ENCODE measurements at places on chromosomes 1 and 21.

- DNase-seq, result no peak
Measured at GRCh38 chr1:14142397-14143100, 442.6 kb downstream of the PRDM2 start.

DNA sequence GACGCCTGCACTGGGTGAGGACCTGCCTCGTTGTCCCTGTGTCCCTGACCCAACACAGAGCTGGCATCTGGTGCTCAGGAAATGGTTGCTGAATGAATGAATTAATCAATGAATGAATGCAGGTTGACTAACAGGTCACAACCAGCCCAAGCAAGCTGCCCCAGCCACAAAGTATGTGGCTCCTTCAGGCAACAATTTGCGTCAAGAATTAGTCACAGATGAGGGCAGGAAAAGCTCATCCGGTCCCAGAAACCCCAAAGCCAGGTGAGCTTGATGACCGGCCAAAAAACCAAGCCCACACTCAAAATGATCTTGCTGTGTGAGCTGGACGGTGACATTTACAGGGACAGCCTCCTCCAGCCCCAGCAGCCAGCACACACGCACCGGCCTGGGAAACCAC, 40.6 kb upstream of the GPR153 start:
- DNase-seq, result no peak

DNA sequence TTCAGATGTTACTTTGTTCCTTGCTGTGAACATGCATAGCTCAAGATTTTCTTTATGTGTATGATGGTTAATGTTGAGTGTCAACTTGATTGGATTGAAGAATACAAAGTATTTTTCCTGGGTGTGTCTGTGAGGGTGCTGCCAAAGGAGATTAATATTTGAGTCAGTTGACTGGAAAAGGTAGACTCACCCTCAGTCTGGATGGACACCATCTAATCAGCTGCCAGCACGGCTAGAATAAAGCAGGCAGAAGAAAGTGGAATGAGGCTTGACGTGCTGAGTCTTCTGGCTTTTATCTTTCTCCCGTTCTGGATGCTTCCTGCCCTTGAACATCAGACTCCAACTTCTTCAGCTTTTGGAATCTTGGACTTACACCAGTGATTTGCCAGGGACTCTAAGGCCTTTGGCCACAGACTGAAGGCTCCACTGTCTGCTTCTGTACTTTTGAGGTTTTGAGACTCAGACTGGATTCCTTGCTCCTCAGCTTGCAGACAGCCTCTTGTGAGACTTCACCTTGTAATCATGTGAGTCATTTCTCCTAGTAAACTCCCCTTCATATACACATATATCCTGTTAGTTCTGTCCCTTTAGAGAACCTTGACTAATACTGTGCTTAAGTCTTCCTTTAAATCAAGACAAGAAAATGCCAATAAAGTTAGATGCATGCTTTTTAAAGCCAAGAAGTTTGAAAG, 626.6 kb downstream of the KCNT2 start:
- DNase-seq, result peak; percentile 34

DNA sequence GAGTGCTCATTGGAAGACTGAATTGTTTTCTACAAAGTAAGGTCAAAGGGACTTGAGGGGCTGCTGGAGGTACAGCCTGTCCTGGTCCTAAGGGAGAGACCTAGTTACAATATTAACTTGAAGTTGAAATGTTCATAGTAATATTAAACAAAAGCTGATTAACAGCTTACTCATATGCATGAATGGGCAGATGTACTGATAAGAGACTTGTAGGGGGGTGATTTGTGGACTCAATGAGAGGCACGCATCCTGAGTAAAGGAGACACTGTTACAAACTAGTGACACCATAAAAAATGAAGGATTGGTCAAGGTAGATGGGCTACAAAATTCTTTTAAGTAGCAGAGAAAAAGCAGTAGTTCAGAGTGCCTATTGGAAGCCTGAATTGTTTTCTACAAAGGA, 2.7 kb downstream of the HSD11B1 start:
- DNase-seq, result peak; percentile 35

DNA sequence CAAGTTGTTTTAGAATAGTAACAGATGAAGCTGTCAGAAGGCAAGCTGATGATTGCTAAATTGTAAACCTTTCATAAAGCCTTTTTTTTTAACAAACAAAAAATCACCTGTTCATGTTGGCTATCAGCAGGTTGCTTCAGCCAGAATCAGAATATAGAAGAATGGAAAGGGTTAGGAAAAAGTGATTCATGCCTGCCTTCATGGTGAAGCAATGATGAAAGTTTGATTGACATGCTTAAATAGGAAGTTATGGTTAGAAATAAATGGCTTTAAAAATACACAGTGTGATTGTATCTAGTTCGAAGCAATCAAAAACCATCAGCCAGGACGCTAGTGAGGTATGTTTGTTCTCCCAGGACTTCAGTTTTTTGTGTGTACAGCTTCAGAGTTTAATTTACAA, 37.9 kb downstream of the GABPA start:
- DNase-seq, result no peak

DNA sequence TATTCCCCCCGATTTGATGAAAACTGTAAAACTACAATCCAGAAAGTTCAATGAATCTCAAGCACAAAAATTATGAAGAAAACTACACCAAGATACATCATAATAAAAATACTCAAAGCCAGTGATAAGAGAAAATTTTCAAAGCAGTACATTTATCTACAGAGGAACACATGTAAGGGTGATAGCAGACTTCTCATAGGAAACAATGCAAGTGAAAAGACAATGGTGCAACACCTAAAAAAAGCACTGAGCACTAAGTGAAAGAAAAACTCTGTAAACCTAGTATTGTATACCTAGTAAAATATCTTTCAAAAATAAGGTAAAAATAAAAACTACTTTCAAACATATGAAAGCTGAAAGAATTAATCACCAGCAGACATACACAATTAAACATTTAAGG, 76.1 kb upstream of the IRF2BP2 start:
- DNase-seq, result no peak

DNA sequence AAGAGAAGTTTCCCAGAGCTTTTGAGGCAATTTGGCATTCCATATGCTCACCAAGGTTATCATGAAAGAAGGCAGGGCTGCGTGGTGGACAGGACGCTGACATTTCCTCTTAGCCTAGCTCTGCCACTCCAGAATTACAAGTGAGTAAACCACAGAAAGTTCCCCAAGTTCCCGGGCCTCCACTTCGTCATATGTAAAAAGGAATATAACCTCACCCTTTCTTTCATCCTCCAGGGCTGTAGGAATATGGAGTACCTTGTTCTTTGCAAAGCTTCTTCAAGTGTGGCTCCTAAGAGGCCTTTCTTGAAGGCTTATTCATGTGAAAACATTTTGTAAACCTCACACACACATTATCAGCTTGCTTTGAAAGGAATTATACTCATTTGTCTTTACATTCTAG, 210.2 kb downstream of the GREM2 start:
- DNase-seq, result no peak

DNA sequence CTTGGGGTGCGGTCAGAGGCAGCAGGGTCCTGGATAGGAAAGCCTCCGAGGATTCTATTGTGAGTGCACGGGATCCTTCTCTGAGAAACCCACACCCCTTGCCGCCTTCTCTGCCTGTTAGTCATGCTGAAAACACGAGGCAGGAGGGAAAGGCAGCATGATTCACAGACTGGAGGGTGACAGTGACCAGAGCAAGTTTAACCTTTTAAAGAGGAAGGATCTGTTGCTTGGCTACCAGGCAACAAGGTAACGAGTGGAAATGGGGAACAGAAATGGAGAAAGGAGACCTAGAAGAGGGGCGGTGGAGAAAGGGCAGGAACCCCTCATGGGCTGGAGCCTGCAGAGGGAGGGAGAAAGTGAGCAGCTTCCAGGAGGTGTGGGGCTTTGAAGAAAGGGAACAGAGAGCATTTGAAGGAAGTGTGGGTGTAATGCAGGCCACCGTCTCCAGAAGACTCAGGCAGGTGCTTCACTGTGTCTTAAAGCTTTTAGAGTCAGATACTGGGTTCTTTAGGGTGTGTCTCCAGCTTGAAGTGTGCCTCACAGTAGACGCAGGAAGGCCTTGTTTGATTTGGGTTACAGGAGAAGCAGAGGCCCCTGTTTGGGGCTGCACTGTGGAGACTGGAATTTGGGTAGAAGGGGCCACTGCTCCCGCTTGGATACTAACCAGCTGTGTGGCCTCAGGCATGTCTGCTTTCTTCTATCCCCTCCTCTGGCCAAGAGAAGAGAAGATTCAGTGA, 19.1 kb downstream of the OPTC start:
- peak; percentile 94 for DNase-seq

GRCh38 chr1:107724648-107725047, 240.3 kb downstream of the VAV3 start:
- DNase-seq, result peak; percentile 18

DNA sequence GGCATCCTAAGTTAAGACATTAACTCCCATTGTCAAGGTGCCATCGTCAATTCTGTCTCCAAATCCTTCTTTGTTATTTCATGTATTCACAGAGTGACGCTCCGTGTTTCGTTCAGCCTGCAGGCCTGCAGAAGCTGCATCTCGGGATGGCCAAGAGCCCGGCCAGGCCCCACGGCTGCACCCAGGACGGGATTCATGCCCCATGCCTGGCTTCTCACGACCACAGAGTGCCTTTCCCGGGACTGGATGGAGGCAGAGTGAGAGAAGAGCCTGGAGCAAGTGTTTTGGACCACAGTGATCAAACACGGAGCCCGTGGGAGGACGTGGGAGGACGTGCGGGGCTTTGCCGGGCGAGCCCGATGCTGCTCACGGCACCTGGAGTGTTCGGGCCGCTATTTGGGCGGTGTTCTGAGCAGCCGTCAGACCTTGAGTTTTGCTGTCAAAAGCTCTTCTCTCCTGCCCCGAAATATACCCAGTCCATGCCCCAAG, 56.8 kb downstream of the COL6A1 start:
- no peak for DNase-seq

- no peak for DNase-seq
Measured at GRCh38 chr1:14725238-14725637, 126.8 kb downstream of the KAZN start.

- no peak for DNase-seq
Measured at GRCh38 chr1:23999156-23999671, 19.1 kb upstream of the SRSF10 start.

DNA sequence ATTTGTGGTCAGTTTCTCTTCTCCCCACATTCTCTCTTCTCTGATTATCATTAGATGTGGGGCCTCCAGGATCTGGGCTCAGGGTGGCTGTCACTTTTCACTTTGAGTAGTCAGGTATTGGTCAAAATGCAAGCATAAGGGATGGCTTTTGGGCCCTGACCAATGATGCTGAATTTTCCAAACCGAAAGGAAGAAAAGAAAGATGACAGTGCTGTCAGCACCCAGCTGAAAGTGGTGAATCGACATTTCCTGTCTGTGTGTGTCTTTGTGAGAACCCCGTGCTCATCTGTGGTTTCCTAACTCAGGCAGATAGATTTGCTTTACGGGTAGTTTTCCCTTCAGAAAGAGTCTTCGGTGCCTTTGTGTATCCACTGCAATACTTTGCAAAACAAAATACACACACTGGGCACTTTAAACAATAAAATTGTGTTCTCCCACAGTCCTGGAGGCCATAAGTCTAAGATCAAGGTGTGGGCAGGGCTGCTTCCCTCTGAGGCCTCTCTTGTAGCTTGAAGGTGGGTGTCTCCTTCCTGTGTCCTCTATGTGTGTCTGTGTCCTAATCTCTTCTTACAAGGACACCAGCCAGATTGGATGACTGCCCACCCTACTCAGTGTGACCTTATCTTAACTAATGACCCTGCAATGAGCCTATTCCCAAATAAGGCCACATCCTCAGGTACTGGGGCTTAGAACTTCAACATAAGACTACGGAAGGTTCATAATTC, 274.8 kb upstream of the AJAP1 start:
- no peak for DNase-seq

- no peak for DNase-seq
Measured at GRCh38 chr1:58583496-58583895, 6.4 kb upstream of the TACSTD2 start.

GRCh38 chr1:92478393-92478792, 8.3 kb downstream of the GFI1 start:
- DNase-seq, result peak; percentile 29

GRCh38 chr1:67476006-67476482, 45.8 kb upstream of the SERBP1 start:
- DNase-seq, result no peak

DNA sequence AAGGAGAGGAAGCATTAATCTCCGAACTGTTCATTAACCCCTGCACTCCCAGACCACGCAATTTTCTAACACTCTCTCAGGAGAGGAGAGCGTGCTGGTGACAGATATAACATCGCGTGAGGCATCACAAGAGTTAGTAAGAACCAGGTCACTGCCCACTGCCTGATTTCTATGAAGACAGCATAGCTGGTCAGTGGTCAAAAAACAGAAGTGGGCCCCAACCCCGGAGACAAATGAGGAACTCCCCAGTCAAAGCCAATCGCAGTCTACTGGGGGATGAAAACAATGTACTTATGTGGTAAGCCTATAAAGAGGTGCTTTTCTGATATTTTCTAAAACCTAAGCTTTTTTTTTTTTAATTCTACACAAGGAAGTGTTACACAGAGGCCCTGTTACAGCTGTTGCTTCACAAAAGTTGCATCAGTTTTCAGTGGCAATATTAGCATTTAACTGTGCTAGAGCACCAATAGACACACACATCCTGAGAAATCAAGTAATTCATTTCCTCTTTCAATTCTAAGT, 231.8 kb upstream of the IRF2BP2 start:
- peak; percentile 39 for DNase-seq

GRCh38 chr1:29900104-29900679, 663.9 kb downstream of the PTPRU start:
- DNase-seq, result no peak

- DNase-seq, result peak; percentile 45
Measured at GRCh38 chr1:178267646-178268094, 173.8 kb downstream of the RASAL2 start.

DNA sequence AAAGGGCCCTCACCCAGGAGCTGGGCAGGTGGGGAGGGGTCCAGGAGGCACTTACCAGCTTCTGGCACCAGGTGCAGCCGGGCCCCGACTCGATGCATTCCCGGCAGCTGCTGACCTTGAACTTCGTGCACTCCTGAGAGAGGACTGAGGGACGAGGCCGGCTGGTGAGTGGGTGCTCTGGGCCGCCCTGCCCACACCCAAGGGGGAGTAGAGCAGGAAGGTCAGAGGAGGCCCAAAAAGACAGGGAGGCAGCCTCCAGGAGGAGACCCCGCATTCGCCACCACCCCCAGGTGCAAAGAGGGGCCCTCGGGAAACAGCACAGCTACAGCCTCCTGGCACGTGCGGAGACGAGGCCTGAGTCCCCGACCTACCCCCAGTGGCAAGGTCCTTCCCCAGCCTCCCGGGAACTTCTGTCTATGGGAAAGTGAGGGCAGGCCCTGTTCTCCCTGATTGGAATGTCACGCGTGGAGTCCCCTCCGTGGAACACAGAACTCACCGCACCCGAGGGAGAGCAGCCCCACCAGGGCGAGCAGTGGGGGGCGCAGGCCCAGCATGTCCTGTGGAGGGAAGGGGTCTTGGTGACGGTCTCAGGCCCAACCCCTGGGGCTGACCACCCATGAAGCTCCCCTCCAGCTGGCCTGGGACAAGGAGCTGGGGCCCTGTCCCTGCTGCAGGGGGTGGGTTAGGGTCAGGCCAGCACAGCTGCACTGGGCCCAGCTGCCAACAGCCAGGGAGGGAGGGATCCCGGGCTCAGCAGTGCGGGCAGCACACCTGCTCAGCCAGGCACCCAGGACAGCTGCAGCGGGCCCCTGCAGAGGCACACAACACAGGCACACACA, 10.3 kb downstream of the ITGB2 start:
- DNase-seq, result no peak
